Activated T-cell treated with anti-CD3 and anti-CD28 coated beads for 4 hours (primary cell): ENCODE measurements at places on chromosomes 7 and 10.

- no peak for DNase-seq
Measured at GRCh38 chr7:19105546-19105945, 11.9 kb downstream of the TWIST1 start.

DNA sequence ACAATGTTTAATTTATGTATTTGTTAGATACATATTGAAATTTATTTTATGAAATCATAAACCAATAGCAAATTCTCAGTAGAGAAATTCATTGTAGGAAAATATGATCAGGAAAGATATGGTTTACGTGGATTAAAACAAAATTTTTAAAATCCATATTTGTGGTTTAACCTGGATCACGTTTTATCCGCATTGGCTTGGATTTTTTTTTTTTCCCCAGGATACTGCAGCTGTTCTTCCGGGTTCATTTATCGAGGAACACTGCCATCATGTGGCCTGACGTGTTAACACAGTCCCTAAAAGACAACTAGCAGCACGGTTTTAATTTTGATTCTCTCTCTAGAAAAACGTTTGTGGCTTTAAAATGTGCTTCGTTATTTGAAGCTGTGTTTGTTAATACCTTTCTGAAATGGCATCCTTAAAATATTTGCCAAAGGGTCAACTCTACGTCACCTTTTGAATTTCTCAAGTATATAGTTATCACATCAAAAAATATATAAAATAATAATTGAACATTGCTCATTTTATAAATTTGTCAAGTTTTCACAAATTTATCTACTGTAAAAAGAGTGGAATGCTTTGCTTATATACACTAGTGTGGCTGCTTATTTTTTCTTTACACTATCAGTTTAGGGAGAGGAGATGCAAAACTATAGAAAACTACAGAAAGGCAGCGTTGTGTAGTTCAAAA is 8.7 kb upstream of the ASB4 start:
- DNase-seq, result peak; percentile 18

- no peak for DNase-seq
Measured at GRCh38 chr7:82507365-82507975, 63.9 kb upstream of the CACNA2D1 start.

- DNase-seq, result no peak
Measured at GRCh38 chr10:132544744-132545658, 7.4 kb downstream of the INPP5A start.

DNA sequence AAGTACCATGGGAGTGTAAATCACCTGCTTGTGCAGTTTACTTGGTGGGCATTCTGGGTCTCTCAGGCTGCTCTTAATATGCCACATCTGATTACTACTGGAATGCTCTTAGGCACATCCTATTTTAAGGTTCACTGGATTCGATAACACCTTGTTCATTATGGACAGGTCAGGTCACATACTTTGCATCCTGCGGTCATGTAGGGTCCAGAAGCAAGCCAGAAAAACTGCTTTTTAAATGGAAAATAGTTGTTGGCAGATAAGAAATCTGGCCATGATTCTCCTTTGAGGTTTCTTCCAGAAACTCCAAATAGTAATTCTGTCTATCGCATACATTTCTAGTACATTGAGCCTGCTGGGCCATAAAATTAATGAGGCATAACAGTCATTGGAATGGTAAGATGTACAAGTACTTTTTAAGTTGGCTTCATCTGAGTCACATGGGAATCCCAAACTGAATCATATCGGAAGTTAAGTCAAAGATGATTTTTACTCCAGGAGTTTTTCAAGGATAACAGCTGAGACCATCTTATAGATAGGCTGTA is 371.9 kb downstream of the LRRTM3 start:
- DNase-seq, result no peak

DNA sequence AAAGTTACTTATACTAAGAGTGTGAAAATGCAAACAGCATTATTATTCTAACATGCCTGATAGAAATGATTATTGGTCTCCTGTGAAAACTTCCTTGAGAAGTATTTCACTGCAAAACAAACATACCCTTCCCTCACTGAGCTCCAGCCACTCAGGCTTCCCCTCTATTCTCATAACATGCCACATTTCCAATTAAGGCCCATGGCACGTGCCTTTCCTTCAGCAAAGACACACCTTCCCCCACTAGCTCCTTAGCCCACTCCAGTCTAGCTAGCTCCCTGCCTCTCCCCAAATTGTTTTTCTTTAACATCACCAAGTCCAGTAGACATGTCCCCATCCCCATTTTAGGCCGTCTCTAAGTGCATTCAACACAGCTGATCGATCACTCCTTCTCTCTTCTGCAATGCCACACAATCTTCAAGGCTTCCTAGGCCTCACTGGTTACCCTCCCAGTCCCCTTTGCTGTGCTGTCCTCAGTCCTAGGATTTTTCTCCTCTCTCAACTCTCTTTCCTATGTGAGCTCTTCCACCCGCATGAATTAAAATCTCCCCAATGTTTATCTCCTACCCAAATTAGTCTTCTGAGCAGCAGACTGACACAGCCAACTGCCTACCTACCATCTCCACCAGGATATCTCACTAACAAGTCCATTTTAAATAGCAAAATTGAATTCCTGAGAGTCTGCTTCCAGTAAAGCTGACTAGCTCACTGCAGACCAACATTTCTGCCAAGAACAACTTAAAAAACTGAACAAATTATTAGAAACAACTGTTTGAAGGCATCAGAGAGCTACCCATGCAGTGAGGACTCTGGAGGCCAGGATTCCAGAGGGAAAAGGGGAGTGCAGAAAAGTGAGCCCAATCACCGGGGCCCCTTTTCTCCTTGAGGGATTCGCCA is 11.9 kb downstream of the CYTH3 start:
- DNase-seq, result no peak
